ENCODE measurements at places on chromosomes 2 and 18.

- no peak for DNase-seq
Observed at GRCh38 chr2:162462911-162463310, 119.0 kb downstream of the GCA start.

DNA sequence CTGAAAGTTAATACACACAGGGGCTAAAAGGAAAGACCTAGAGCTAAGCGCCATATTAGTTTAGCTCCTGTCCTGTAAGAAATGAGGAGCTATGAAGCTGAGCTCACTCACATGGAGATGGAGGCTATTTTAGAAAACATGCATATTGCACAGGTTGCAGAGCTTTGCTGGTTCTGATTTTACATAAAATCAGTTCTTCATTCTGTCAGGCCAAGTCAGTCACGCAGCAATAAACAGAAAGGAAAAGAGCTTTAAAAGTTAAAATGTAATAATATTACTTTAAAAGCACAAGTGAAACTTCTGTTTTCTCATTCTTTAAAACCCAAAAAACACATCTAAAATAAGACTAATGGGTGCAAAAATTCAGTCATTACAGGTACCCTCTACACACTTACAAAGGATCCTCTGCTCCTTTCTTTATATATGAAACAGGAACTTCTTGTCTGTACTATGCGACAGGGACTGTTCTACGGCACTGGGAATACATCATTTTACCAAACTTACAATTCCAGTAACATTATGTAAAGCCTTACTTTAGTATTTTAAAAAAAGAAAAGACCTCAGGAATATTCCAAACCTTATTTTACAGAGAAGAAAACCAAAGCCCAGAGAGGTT, 113.8 kb downstream of the THADA start:
- DNase-seq: no peak

DNA sequence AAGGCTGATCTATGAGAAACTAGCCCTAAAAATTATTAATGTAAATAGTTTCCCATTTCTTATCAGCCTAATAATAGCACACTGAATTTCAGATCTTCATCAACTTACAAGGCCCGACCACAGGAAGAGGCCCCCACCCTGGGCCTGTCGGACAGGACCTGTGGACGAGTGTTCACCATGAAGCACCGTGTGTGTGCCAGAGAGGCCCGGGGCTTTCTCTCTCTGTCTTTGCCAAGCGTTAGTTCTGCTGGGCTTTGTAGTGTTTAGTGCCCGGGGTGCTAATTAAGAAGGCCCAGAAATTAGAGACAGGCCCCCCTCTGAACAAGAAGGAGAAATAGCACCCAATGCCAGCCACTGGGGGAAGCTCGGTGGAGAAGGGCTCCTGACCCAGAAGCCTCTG, 265.7 kb downstream of the TWIST2 start:
- no peak for DNase-seq

GRCh38 chr2:102837626-102838198, 75.9 kb downstream of the TMEM182 start:
- no peak for DNase-seq

DNA sequence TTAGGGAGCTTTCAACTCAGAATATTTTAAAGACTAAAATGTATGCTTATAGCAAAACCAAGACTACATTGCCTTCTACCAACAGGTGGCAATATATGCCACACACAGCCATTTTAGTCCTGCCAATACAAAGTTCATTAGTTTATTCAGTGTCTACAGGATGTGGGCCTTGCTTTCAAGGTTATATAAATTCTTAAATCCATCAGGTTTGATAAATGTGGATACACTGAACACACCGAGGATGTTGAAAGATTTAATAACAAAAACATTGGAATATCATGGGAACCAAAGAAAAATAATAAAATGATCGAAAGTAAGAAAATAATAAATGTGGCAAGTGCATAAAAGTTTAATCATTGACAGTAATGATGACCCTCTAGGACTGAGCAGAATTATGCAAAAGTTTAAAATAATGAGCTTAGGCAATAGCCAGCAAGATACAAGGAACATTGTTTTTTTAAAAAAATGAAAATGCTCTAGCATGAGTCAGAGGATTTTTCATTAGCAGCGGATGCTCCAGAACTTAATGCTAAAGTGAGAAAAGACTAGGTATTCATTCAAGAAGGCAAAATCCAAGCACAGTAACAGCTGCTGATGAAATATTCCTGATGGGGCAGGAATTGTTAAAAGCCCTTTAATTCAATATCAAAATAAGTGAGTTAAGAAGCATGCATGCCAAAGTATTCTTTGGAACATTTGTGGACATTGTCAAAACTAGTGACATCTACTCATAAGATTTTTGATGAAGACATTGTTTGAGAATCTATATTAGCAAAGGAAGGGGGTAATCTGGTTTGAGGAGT, 14.2 kb downstream of the SCN9A start:
- DNase-seq: no peak

- no peak for DNase-seq
Observed at GRCh38 chr2:57880967-57881366, 165.6 kb upstream of the VRK2 start.

DNA sequence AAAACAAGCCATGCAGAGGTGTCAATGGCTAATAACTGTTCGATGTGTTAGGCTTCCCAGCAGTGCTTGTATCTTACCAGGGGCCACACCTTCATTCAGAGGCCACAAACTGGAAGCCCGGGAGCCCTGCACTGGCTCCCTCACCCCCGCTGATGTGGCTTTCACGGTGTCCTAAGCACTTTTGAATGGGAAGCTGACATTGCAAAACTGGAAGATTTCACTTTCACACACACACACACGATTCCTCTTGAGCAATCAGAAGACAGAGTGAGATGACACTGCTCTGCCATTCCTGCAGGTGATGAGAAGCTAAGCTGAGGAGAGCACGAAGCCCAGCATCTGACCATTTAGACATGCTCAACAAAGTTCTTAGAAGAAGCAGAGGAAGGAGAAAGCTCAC, 8.6 kb upstream of the ZNF407 start:
- no peak for DNase-seq

DNA sequence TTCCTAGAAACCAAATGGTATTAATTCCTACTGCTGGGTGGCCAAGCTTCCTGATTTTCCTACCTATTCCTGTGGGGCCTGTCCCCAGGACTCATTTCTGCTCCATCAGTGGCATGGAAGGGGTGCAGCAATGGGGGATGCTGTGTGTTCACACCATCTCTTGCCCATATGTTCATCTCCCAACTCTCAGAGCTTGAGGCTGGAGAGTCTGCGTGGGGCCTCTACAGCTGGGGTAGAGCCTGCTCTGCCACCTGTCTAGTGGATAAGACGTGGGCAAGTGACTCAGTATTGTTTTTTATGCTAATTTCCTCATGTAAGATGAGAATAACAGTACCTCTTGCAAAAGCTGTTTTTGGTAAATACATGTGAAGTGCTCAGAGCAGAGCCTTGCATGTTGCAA, 149.8 kb downstream of the ACTR3 start:
- DNase-seq: no peak

DNA sequence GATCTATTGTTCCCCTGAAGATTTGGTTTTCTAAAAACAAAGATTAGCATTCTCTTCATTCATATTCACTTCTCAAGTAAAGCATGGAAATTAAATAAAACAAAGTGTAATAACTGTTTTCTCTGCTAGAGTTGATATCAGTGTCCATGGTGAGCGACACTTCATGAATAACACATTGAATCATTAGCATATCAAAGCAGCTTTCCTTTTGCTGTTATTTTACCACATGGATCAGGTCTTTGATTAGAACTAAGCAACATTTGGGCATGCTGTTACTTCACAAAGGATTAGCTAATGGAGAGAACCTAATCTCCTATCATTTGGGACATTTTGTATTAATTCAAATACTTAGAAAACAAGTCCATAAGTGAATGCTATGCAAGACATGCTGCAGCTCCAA, 368.8 kb upstream of the CDH19 start:
- DNase-seq: no peak

- DNase-seq: no peak
Observed at GRCh38 chr18:3498698-3499471, 48.9 kb downstream of the TGIF1 start.

DNA sequence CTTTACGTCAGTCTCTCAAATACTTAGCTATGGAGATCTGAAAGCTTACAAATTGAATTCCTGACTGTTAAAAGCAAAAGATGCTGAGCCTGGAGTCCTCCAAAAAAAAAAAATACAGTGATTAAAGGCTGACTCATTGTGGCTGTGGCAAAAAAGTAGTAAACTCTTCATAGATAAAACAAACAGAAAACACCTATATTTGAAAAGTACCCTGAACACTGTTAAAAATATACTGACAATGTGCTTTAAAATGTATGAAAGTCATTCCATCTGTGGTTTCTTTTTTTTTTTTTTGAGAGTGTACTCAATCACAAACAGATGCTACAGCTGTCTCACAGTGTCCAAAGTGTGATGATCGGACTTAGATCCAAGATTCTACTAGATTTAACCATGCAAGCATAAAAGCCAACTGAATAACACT, 267.6 kb upstream of the CYP26B1 start:
- peak; percentile 14 for DNase-seq

GRCh38 chr2:210493528-210493927, 17.0 kb upstream of the LANCL1 start:
- no peak for DNase-seq

GRCh38 chr18:59623456-59624368, 73.5 kb downstream of the CCBE1 start:
- DNase-seq: peak; percentile 73

DNA sequence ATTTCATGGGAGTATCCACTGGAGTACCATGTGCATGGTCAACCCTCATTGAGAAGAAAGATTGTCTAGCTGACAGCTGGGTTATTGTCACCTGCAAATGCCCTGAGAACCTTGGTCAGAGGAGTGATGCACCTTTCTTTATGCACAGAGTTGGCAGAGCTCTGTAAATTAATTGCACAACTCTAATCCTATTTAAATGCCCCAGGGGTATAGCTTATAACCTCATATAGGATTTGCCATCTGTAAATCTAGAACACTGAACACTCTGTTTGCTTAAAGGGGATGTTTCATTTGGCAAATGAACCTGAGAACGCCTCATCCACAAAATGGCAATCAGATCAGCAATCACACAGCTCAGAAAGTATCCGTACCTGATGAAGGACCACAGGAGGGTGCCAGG, 71.8 kb upstream of the SP5 start:
- DNase-seq: no peak

DNA sequence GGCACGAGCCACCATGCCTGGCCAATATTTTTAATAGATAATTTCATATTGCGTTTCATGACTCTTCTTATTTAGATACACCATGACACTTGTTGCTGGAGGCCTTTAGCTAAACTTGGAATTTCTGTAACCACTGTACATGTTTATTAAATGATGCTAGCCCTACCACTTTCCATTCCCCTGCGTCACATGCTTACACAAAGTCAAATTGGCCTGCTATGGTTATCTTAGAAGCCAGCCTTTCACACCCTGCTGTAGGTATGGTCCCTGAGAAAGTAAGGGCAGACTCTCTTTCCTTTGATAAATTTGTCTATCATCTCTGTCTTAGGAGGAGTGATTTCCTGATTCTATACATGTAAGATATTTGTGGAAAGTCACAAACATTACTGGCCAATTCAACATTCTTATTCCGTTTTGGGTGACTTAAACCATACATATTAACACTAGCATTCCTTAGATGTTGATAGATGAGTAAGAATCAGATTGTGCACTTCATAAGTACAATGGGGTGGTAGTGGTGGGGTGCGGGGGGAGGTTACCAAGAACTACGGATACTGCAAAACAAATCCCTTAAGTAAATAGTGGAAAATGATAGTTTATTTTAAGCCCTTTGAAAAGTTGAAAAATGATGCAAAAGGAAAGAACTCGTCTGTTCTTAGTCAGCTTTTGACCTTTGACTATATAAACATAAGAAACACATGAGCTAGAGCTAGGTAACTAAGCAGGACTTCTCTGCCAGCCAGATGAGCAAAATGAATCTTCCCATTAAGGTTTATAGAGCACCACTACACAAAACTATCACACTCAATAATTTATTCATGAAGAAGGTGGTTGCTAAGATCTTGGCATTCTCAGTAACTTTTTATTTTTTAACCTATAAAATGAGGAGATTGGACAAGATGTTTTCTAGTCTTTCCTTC, 7.9 kb upstream of the NDUFV2 start:
- DNase-seq: peak; percentile 68

DNA sequence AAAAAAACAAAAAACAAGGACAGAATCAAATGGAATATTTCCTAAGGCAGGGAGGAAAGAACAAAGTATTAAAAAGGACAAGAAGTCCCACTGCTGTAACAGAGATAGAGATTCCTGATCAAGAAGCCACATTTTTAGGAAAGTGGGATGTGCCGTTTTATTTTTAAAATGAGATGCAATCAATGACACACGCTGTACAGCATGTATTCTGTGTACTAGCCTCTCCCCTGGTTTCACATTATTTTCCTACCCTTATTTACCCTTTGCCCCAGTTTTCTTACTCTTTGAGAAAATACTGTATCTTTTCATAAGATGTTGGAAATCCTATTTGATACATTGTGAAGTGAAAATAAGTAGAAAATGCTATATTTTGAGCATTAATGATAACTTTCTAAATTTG, 45.8 kb downstream of the E2F6 start:
- DNase-seq: no peak

DNA sequence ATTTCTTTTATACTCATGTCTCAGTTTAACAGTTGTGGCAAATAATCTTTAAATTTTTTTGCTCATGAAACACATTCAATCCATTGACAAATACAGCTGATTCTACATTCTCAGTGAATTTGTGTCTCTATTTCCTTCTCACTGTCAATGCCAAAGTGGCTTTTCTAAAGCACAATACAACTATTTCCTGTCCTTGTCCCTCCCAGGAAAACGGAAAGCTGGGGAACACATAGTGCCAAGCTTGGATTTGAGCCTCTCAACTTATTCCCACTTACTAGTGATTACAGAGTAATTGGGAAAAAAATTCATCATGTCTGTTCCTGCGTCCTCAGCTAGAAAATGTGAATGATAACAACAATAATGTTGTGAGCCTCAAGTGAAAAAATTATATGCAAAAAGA, 899.7 kb upstream of the CDH2 start:
- no peak for DNase-seq

DNA sequence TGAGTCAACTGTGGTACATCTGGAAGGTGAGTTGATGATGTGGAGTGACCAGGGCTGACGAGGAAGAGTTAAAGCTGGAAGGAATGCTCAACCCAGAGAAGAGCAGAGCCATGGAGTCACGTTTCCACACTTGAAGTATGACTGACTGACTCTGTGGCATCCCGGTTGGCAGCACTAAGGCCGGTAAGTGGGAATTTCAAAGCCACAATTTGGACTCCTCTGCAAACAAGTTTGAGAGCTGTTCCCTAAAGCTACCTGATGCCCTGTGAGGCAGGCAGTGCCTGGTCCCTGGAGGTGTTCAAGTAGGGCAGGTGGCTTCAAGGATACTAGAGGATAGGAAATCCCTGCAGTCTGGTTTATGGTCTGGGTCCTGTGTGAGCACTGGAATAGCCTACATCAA, 69.3 kb upstream of the ITGB6 start:
- DNase-seq: no peak

DNA sequence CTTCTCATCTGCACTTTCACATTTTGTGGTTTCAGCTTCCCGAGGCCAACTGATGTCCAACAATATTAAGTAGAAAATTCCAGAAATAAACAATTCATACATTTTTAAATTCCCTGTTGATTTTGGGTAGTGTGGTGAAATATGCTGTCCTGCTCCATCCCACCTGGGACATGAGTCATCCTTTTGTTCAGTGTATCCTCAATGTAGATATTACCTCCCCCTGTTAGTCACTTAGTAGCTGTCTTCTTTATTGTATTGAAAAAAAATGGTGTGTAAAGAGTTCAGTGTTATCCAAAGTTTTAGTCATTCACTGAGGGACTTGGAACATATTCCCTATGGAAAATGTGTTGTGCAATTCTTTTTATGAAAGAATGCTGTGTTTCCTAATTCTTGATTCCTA, 348.1 kb downstream of the SOCS6 start:
- no peak for DNase-seq
